ENCODE measurements at places on chromosomes 7 and 10.

GRCh38 chr10:122864194-122864592 is 15.2 kb downstream of the FAM24B start:
- DNase-seq: no peak

GRCh38 chr10:92972066-92972870 is 88.3 kb upstream of the CYP26C1 start:
- peak; percentile 52 for DNase-seq

GRCh38 chr10:58384095-58384494 is 1.1 kb upstream of the TFAM start:
- DNase-seq: no peak

- DNase-seq: no peak
These were observed 70.8 kb upstream of the ASAH2 start for GRCh38 chr10:50322077-50322476.

GRCh38 chr7:152090747-152091146 is 65.3 kb downstream of the GALNT11 start:
- no peak for DNase-seq

DNA sequence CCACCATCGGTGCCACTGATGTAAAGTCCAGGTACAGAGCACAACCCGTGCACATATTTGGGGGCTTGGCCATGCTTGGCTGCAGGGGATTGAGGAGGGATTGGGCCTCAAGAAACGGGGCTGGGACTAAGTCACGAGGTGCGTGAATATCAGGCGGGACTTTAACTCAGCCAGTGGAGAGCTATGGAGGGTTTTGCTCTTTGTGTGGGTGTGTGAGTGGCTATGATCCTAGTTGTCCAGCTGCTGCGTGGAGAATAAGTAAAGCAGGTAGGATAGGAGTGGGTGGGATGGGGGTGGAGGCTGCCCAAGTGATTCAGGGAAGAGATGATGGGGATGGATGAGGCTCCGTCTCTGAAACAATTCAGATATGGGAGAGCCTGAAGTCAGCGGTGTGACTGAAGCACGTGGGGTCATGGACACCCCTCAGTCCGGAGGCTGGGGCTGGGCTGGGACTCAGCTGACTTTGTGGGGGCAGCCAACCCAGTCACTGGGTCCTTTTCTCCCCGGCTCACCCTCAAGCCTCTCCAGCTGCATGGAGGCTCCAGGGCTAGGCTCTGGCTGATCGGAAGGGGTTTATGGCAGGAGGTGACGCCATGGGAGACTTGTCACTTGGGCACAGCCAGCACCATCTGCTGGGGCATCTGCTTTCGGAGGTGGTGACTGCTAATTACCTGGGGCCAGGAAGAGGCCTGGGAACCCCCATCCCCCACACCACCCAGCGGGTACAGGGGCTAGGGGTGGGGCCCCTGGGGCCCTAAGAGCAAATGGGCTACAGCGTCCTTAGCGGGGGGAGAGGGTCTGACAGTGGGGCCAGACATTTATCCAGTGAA is 1.7 kb upstream of the LFNG start:
- no peak for DNase-seq

DNA sequence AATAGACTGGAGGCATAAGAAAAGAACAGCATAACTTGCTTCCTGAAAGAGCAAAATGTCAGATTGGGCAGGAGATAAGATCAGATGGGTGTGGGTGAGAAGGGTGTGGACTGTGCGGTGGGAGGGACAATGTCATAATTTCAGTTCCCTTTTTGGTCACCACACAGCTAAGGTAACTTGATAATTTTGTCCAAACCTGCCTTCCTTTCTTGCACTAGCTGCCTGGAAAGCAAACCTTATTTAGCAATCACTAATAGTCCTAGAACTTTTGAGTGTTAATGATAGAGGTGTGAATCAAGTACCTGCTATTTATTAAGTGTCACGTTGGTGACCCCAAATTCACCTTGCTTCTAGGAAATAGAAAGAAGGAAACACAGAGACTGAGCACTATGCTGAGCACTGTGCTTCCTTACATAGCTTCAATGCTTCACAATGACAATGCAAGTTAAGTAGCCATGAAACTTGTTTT is 72.4 kb upstream of the SP4 start:
- DNase-seq: no peak

- no peak for DNase-seq
These were observed 139.9 kb upstream of the DGKB start for GRCh38 chr7:15042285-15043065.

DNA sequence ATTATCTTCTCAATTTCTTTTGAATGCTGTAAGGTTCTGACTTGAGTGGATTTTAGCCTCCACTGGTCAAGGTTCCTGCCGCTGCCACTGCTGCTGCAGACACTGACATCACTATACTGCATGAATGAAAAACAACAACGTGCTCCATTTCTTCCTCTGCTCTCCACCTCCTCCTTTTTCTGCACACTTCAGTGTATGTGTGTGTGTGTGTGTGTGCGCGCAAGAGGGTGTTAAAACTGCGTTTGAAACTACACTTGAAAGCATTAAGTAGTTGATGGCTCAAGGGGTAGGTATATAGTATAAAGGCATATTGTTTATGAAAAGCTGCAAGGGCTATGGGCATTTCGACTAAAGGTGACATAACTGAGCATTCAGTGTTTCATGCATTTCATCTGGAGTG is 3.5 kb downstream of the GLCCI1 start:
- DNase-seq: no peak

DNA sequence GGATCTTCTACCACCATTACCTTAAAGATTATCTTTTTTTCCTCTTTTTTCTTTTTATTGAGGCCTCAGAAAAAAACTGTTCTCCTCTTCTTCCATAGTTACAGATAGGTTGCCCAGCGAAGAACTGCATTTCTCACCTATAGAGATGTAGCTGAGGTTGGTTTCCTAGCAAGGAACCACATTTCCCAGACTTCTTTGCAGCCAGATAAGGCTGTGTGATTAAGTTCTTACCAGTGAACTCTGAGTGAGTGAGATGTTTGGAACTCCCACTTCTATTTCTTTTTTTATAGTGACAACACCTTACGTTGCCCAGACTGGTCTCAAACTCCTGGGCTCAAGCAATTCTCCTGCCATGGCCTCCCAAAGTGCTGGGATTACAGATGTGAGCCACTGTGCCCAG is 5.9 kb upstream of the MCMBP start:
- DNase-seq: no peak

DNA sequence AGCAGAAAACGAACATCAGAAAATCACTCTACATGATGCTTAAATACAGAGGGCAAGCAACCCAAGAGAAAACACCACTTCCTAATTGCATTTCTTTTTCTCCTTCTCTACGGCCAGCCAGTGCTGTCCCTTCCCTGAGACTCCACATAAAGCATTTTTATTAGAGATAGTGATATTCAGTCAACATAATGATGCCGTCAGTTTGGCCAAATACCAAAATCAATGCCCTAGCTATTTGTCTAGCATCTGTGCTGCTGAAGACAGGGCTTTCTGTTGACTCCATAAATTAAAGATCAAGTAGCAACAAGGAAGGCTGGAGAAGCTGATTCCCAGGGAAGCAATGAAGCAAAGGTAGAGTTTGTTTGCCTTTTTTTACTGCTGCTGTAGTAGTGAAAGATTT is 1024.9 kb downstream of the REEP3 start:
- DNase-seq: no peak

- no peak for DNase-seq
These were observed 1.8 kb downstream of the LFNG start for GRCh38 chr7:2521341-2521745.

- no peak for DNase-seq
These were observed 93.4 kb downstream of the ZNF365 start for GRCh38 chr10:62467527-62467926.

DNA sequence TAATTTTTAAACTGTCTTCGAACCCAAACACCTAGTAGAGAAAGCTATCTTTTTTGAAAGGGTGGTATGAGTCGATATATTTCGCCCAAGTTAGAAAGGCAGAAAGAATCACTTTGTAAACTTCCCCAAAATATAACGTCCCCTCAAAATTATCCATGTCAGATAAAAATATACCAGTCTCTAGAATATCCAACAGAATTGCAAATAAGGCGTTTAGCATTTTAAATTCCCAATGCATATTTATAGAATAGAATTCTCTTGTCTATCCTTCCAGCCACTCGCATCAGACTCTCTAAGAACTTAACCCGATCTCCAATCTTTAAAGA is 2.1 kb downstream of the CTBP2 start:
- no peak for DNase-seq
